ENCODE measurements at places on chromosomes 7 and 10.

GRCh38 chr10:86387178-86387794 lies 20.7 kb upstream of the GRID1 start:
- DNase-seq: no peak

DNA sequence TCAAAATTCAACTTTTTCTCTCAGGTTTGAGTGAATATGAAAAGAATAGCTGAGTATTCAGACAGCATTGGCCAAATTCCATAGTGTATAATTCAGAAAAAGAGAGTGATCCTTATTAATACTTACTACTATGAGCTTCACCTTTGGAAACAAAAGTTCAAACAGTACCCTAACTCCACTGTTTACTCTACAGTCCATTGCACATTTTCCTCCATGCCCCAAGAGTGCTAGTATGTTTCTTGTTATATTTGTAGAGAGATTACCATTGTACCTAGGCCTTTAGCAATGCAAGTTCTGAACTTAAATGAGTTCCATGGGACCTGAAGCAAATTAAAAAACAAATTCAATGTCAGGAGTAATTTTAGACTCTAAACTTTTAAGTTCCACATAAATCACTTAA lies 48.1 kb downstream of the MAGI2 start:
- DNase-seq: no peak

DNA sequence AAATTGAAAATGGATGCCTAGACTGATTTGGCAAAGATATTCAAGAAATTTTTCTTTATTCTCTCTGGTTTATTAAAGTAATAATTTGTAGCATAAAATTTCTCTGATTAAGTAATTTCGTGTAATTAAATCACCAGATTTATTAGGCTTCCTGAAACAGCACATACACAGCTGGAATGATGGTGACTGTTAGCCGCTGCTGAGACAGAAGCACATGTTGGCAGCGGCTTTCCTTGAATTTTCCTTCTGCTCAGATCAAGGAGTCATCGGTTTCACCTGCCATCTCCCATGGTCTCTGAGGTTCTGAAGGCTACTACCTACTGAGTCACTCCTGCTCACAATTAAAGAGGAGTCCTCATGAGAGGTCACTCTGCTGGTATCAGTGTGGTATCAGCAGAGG lies 101.5 kb downstream of the GFRA1 start:
- no peak for DNase-seq

GRCh38 chr10:120803972-120804371 lies 47.2 kb upstream of the WDR11 start:
- no peak for DNase-seq

GRCh38 chr7:158811894-158812293 lies 17.4 kb downstream of the ESYT2 start:
- DNase-seq: no peak

GRCh38 chr7:19522486-19522885 lies 186.4 kb downstream of the POLR1F start:
- no peak for DNase-seq

GRCh38 chr10:60456053-60456452 lies 66.4 kb upstream of the ANK3 start:
- no peak for DNase-seq

DNA sequence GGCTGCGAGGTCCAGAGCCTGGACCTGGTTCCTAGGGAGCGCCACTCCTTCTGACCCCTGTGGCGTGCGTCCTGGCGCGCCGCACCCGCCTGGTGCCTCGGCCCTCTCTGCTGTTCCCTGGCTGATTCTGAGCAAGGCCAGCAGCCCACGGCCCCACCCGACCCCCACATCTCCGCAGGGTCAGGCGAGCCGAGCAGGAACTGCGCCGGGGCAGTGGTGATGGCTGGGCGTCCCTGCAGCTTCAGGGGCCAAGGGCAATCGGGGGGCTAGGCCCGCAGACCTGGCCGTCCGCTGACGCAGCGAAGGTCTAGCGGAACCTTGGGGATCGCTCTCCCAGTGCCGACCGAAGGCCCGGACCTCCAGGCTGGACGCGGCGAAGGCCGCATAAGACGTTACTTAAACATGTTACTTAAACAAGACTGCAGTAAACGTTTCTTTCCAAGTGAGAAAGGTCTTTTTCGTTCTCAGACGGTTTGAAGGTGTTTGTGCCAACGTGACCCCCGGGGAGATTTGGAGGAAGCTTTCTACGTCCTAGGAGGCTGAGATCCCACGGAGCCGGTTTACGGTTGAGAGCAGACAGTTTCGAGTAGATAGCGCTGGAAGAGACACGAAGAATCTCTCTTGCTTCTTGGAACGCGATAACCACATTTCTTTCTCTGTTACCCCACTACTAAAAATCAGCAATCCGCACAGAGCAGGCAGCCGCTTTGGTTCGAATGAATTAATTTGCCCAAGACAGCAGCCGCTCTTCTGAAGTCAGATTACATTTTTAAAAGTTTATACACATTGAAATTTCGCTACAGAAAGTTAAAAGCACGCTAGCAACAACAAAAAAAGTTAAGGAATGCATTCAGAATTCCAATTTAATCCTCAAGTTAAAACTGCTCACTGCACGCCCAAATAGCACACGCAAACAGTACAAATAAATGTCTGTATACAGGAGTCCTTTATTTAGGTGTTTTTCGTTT lies 4.9 kb upstream of the NKX2-3 start:
- no peak for DNase-seq

- DNase-seq: no peak
These were observed 221.2 kb downstream of the ZMYND11 start for GRCh38 chr10:356452-356851.

DNA sequence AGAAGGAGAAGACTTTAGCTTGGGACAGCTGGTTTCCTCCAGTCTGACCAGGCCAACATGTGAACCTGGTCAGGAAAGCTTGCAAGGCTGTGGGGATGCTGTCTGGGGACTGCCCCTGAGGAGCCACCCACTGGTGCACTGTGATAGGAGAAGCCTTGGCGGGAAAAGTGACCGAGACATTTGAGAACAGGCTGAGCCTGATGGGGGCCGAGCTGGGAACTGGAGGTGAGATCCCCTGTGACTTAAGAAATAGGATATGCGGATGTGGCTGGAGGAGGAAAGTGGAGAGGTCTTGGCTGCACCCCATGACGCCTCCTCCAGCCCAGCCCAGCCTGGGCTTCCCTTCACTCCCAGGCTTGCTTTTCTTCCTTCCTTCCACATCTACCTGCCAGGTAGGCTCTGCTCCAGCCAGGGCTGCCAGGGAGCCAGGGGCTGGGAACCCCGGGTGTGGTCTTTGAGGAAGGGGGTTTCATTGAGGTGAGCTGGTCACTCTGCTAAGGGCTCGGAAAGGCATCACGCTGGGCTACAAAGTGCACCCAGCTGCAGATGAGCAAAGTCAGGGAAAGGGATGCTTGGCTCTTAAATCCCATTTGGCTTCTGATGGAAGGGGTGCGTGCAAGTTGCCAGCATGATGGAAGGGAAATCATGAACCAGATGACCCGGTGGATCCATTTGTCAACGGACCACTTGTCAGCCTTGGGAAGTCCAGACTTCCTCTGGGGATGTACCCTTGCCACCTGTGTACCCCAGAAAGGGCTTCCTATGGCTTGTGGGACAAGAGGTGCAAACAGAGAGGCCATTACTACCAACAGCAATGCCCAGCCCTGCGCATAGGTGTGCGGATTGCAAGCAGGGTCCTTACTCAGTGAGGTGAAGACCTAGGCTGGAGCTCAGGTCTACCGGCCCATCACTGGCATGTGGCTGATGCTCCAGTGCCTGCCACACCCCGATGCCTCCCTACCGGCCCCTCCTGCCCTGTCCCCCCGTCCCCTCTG lies 66.3 kb downstream of the C10orf143 start:
- DNase-seq: no peak

DNA sequence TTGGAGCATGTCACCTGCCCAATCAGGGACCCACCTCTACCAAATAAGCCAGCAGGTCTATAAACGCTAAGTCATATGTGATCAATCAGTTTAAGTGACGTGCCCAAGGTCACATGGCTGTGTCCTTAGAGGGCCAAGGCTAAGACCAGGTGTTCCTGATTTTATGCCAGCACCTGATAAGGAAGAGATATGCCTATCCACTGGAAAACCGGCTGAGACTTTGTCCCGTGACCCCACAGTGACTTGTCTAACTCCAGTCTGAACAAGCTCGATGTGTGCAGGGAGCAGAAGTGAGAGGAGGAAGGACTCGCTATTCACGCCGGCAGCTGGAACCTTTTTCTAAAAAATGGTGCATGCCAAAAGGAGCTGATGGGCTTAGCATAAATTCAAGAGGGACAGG lies 57.0 kb downstream of the PRKAG2 start:
- no peak for DNase-seq

GRCh38 chr7:151187409-151188251 lies 580 bp upstream of the ASB10 start:
- no peak for DNase-seq

GRCh38 chr7:9026121-9026520 lies 592.7 kb downstream of the NXPH1 start:
- DNase-seq: no peak

GRCh38 chr7:106776618-106777347 lies 88.3 kb upstream of the PIK3CG start:
- no peak for DNase-seq

DNA sequence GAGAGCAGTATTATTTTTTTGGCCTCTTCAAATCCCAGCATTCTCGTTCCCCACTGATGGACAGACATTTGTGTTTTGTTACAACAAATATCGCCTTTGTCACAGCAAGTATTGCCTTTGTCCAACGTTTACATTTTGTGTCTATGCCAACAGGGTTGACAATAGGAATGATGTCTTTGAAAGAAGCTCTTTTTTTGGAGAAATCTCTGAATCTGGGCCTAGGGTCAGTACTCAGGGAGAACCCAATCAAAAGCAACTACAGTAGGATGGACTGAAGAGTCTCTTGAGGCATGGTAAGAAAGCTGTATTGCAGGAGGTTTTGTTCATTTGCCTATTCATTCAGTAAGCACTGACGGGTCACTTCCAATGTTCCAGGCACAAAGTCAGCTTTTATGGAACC lies 57.7 kb upstream of the KLF14 start:
- DNase-seq: no peak

DNA sequence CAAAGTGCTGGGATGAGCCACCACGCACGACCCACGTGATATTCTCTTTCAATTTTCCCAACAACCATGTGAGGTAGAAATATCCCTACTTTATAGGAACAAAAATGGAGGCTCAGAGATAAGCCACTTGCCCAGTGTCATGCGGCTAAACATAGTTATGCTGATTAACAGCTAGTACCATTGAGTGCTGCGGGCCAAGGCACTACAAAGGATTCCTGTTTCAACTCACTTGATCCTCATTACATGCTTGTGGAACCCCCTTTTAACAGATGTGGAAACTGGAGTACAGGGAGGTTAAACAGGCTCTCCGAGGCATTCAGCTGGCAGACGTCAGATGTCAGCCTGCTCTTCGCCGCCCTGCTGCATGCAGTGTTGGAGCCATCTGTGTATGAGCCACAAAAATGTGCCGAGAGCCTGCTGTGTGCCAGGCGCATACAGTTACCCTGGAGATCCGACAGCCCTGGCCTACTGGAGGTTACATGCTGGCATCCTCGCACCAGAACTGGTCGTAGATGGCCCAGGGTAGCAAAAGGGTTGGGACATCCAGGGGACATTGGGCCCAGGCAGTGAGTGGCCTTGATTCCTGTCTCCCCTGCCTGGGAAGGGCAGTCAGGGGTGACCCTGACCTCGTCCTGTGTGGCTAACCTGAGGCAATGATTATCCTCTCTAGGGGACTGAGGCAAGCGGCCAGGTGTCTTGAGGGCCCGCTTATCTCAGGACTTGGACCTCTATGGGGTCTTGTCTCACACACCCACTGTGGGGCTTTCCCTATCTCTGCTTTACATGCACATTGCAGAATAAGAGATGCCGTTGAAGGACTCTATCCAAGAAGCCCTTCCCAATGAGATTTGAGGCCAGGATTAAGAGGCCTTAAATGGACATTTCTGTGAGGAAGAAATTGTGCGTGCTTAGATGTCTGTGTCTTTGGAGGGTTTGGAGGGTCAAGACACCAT lies 18.5 kb upstream of the SRGN start:
- no peak for DNase-seq

GRCh38 chr10:123997486-123998196 lies 95.8 kb downstream of the CHST15 start:
- no peak for DNase-seq

- DNase-seq: no peak
These were observed 518.4 kb downstream of the CCSER2 start for GRCh38 chr10:84846658-84847316.

GRCh38 chr7:77438131-77438530 lies 22.0 kb upstream of the GSAP start:
- DNase-seq: no peak
